Activated CD4-positive, alpha-beta T cell treated with anti-CD3 and anti-CD28 coated beads, Interleukin-2, amount 10 ng/mL, durations not matched to agents 24 days and 14 days (primary cell): ENCODE measurements at places on chromosomes 3 and 15. TPM values are rescaled to one million over a fixed set of nuclear protein-coding genes. Genes with fewer than 3 reads are reported as not detected.

XCR1 gene
- 0.05 TPM in 1 of 2 replicates, not detected in the other for total RNA-seq

CEP70 gene
- total RNA-seq = 3.7 and 4.8 TPM in 2 replicates

CD47 gene
- 104 and 109 TPM in 2 replicates for total RNA-seq

PROK2 gene
- not detected in 2 replicates for total RNA-seq

RNU5B-1 gene
- not detected in 2 replicates for total RNA-seq

RBP2 gene
- total RNA-seq = not detected in 2 replicates

POLR2H gene
- 159 and 161 TPM in 2 replicates for total RNA-seq

NCEH1 gene
- total RNA-seq = 4.9 and 7.7 TPM in 2 replicates

GRM2 gene
- 0.24 and 0.86 TPM in 2 replicates for total RNA-seq

GNAT1 gene
- total RNA-seq = not detected in 2 replicates

DNA sequence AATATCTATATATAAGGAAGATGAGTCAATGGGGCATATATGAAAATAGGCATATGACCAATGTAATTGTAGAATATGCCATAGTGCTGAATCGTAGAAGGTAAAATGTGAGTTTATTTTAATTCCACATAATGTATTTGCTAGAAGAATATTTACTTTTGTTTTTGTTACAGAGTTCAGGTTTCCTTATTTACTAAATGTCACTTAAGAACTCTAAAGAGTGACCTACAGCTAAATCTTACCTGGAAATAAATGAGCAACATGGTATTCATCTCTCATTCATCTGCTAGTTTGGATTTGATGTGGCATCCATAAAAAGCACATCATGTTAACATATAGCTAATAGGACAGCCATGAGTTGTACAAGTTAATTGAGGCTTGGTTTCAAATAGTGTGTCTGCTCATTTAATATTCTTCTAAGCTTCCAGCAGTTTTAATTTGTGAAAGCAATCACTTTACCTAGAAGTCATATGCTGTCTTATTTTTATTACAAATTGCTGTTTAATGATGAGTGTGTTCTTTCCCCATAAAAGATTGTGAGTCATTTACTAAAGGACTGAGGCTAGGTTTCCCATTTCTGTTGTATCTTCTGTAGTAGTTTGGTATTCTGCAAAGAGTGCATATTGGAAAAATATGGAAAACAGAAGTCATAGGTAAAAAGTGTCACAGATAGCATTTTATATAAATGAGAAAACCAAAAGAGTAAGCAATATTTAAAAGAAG, 222.1 kb upstream of the POU1F1 start:
- no peak for DNase-seq

DNA sequence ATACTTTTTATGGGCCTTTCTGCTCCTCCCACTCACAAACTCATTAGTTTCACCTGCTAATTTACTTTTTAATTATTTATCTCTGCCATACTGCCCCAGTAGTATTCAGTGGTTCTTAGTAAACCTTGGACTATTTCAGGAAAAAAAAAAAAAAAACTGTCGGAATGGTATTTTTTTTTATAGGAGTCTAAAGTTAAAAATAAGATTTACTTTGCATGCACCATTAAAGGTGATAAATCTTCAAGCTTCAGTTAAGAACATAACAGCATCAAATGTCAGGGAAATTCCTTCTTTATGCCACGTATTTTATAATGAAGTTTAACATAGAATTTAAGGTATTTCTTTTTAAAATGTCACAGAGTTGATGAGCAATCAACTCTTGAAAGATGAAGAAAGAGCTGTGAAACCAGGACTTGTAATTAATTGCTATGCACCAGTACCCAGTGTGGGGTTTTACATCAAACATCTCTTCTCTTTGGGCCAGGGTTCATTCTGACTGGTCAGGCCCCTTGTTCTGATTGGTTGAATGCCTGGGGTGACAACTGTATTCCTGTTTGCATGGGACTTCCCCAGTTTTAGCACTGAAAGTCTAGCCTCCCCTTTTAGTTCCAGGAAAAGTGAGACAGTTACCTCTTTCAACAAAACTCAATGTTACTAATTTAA, 40.3 kb upstream of the PTPRG start:
- peak; percentile 84 for DNase-seq

- DNase-seq = no peak
These were observed 945.6 kb downstream of the MCTP2 start for GRCh38 chr15:95176794-95177577.

DNA sequence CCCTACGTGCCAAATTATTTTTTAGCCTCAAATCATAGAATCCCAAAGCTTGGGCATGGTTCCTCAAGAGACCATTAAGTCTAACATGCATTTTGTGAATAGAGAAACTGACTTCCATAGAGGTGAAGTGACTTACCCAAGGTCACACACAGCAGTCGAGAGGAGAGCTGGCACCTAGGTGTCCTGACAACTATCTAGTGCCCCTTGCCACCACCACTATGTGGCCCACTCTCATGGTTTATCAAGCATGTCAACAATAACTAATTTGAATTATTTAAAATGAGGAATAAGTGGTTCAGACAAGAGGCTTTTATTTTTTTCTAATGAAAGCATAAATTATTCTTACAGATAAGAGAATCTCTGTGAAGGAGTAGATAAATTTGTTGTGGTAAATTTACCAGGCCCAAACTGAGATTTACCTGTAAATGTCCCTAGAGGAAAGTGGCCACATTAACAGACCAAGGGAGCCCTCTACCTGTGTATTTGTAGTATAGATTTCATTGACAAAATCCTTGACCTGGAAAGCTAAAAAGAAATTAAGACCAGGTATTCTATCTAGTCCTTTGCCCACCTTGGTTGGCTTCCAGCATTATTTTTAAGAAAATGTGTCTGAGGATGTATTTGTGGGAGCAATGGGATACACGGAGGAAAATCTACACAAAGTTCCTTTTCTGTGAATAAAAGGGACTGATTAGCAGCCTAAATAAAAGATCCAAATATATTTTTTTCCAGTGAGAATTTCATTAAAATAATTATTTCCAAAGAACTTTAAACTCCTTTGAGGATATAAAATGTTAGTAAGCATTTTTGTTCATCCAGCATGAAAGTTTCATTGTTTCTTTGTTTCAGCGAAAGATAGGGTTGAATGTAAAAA, 49.1 kb downstream of the IQCH start:
- peak; percentile 73 for DNase-seq

DNA sequence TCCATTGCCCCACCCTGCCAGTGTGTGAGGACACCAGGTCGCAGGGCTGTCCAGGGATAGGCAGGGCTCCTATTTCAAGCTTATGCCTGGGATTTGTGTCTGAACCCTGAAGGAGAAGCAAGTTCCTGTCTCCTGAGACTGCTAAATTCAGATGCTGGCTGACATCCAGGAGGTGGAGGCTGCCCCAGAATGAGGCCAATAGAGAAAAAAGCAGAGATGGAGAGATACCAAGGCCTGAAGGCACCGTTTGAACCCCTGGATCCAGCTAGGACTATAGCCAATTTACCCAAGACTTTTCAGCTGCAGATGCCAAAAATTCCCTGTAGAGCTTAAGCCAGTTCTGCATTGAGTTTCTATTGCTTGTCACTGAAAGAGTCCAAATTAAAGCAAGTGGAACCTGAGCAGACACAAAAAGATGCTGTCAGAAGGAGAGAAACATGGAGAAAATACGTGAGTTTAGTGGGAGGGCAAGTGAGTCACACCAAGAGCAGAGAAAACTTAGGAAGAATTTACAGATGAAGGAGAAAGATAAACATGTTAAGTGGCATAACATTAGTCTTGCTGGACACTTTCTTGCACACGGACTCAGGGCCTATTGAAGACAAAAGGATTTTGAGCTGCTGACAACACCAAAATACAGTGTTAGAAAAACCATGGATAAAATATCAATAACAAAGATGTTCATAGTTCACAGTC, 148.6 kb downstream of the CNTN3 start:
- DNase-seq = no peak

- DNase-seq = no peak
These were observed 96.7 kb upstream of the NECTIN3 start for GRCh38 chr3:110974902-110975301.

- DNase-seq = no peak
These were observed 43.0 kb downstream of the RAB8B start for GRCh38 chr15:63232405-63232804.

- no peak for DNase-seq
These were observed 160.8 kb downstream of the ALCAM start for GRCh38 chr3:105527535-105527934.

- DNase-seq = no peak
These were observed 28.8 kb downstream of the USP13 start for GRCh38 chr3:179681492-179682263.

DNA sequence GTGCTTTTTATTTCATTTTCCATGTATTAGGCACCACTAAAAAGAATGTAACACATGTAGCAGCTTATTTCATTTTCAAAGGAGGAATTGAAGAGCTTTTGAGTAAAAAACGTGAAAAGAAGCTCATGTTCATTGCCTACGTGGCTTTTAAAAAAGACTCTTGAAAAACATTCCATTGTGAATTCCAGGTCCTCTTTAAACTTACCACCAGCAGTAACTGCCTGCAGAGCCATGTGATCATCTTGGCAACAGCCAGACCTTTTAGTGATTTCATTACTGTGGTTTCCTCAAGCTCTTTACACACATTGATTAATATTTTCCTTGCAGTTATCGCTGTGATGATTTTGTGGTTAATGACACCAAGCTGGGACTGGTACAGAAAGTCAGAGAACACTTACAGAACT, 43.8 kb upstream of the FBXL22 start:
- no peak for DNase-seq

- DNase-seq = no peak
These were observed 70.0 kb downstream of the ALCAM start for GRCh38 chr3:105436687-105437086.

DNA sequence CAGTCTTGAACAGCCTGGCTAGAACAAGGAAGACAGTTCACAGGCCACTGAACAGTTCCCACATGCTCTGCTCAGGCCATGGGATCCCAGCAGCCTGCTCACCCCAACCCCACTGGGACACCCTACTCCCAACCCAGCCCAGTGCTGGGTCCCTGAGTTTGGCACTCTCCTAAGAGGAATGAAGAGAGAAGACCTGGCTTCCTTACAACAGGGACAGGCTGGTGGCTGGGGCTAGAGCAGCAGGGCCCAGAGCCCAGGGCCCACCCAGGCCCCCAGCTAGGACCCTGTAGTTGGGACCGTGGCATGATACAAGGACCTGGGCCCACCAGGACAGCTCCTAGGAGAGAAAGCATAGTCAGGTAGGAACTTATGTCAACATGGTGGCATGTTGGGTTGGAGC, 43.4 kb downstream of the SEMA3G start:
- no peak for DNase-seq

DNA sequence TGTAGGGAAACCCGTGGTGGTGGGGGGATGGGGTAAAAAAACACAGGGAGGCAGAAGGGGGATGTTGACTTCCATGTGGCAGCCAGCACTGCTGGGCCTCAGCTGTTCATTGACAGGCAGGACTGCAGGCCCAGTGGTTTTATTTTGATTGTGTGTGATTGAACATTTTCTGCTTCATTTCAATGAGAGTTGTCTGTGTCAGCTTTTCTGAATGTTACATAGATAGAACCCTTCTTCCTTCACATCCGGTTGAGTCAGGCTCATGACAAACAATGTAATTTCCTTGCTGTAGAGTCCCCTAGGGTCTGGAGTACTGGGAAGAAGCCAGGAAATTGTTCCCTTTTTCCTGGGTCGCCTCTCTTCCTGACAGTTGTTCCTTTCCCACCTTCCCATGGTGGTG, 8.2 kb upstream of the RPP25 start:
- DNase-seq = no peak

GRCh38 chr15:96115642-96116041, 214.9 kb upstream of the NR2F2 start:
- DNase-seq = no peak

- DNase-seq = no peak
These were observed 1.9 kb upstream of the FETUB start for GRCh38 chr3:186638259-186638658.

- peak; percentile 84 for DNase-seq
These were observed 55.9 kb upstream of the PLCL2 start for GRCh38 chr3:16828815-16829214.

- DNase-seq = no peak
These were observed 46.0 kb downstream of the KLF13 start for GRCh38 chr15:31372635-31373091.

GRCh38 chr3:122146466-122146865, 37.0 kb upstream of the CASR start:
- DNase-seq = peak; percentile 85

DNA sequence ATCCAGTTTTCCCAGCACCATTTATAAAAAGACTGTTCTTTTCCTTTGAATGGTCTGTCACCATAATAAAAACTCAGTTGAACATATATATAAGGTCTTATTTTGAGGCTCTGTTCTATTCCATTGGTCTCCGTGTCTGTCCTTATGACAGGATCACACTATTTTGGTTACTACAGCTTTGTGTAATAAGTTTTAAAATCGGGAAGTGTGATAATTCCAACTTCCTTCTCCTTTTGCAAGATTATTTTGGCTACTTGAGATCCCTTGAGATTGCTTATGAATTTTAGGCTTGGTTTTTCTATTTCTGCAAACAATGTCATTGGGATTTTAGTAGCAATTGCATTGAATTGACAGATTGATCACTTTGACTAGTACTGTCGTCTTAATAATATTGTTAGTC, 35.7 kb downstream of the SACM1L start:
- no peak for DNase-seq

DNA sequence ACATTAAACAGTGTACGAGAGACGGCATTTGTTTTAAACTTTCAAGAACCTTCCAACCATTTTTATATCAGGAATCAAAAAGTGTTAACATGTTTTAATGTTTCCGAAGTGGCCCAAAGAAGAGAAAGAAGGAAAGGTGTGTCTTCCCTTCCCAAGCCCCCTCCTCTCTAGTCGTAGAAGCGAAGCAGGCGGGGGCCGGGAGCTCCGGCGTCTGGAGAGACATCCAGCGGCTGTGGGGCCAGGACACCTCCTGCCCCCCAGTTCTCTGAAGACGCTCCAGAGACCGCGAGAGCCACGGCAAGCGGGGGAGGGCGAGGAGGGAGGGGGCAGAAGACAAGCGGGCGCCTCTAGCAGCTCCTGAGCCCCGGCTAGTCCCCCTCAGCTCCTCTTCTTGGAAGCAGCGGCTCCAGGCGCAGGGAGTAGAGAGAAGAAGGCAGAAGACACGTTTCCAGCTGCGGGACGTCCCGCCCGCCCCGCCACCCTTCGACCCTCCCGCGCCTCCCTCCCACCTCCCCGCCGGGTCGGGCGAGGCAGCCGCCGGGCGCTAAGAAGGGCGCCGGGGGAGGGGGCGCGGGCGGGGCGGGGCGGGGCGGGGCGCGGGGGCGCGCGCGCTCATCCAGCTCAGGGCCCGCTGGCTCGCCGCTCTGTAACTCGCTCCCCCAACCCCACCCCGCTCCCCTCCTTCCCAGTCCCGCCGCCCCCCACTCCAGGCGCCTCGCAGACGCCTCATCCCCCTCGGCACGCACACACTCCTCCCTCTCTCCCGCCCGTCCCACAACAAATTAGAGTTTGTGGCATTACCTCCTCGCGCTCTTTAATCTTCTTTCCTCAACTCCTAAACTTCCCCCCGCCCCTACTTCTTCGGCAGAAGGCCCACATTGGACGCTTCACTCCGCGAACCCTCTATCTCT, at the start of gene ZBTB20:
Gene ZBTB20 (minus strand): TSS at position 871 of the 911 bp plus-strand sequence.
- peak; percentile 88 for DNase-seq

- DNase-seq = peak; percentile 72
These were observed 18.1 kb upstream of the SCN10A start for GRCh38 chr3:38834110-38834509.

- no peak for DNase-seq
These were observed 67.2 kb downstream of the SCN5A start for GRCh38 chr3:38582316-38582715.

- no peak for DNase-seq
These were observed 151.5 kb downstream of the ALCAM start for GRCh38 chr3:105518203-105518602.

- no peak for DNase-seq
These were observed 10.4 kb downstream of the KY start for GRCh38 chr3:134640378-134640777.
